Upper lobe of left lung (tissue), 6 donors: ENCODE measurements at places on chromosomes 3 and 15. TPM values are rescaled to one million over a fixed set of nuclear protein-coding genes. Genes with fewer than 3 reads are reported as not detected.

DNA sequence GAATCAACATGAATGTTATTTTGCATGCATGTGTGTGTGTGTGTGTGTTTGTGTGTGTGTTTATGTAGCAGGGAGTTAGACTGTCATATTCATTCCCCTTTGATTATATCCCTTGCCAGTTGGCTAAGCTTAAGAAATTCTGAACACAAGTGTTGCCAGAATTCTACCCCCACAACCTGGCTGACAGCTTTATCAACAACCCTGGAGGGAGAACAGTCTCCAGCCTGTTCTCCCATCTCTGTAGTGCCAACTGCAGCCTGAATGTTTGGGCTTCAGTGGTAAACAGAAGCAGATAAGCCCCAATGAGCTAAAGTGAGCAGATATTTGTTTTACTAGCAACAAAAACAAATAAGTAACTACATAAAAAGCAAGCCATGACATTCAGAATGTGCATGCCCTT lies 162.6 kb upstream of the ABI3BP start:
- DNase-seq: no peak

DNA sequence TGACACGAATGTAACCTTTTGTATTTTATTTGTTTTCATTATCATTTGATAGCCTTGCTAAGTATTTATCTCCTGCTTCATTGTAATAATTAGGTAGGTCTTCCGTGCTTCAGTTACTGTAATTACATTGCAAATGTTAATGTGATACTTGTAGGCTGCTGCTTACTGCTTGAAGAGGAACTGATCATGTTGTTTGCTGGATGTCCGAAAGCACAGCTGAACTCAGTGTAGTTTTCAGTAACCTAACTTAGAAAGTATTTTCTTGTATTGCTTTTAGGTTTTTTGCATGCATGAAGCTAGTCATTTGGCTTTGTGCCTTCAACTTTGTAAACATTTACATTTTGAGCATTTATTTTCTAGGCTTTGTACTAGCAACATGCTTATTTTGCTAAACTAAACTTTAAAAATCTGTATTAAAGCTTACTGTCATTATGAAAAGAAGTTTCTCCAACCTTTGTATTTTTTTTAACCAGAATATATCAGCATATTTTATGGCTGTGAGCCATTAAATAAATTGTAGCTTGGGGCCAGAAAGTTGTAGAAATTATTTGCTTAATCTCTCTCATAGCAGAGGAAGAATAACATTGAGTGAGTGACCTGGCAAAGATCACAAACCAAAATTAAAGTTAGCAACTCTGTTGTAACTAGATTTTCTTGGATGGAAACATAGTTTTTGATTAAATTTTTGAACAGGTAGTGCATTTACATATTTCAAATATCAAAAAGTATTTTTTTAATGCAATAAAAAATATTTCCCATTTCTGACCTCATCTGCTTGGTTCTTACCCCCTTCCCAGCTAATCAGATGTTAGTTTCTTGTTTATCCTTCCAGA lies 30.7 kb downstream of the SACM1L start:
- DNase-seq: no peak

- no peak for DNase-seq
These were observed 180.9 kb downstream of the SUCNR1 start for GRCh38 chr3:152054315-152054714.

GRCh38 chr3:53863145-53863544 lies 16.8 kb downstream of the IL17RB start:
- no peak for DNase-seq

DNA sequence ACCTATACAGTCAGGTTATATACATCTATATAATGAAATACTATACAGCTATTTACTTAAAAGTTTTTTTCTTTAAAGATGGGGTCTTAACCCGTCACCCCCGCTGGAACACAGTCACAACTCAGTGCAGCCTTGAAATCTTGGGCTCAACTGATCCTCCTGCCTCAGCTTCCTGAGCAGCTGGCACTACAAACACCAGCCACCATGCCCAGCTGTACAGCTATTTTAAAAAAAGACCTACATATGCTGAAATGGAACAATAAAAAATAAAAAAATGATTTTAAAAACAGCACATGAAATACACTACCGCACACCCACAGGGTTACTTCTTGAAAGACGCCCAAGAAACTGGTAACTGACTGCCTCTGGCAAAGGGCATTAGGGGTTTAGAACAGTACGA lies 3.8 kb downstream of the NCBP2 start:
- no peak for DNase-seq

GRCh38 chr3:177213801-177214535 lies 16.7 kb upstream of the TBL1XR1 start:
- DNase-seq: no peak

DNA sequence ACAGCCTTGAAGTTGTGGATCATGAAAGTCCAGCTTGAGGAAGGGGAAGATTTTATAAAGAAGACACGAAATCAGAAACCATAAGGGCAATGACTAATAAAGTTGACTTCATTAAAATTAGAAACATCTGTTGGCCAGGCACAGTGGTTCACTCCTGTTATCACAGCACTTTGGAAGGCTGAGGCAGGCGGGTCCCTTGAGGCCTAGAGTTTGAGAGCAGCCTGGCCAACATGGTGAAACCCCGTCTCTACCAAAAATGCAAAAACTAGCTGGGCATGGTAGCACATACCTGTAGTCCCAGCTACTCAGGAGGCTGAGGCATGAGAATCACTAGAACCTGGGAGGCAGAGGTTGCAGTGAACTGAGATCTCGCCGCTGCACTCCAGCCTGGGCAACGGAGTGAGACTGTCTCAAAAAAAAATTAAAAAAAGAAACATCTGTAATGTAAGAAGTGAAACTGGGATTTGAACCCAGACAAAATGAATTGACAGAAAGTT lies 7.9 kb upstream of the UBXN7 start:
- DNase-seq: no peak

- DNase-seq: no peak
These were observed 24.1 kb upstream of the MRPS22 start for GRCh38 chr3:139319428-139320402.

GRCh38 chr3:36097209-36097608 lies 283.1 kb upstream of the STAC start:
- DNase-seq: no peak

DNA sequence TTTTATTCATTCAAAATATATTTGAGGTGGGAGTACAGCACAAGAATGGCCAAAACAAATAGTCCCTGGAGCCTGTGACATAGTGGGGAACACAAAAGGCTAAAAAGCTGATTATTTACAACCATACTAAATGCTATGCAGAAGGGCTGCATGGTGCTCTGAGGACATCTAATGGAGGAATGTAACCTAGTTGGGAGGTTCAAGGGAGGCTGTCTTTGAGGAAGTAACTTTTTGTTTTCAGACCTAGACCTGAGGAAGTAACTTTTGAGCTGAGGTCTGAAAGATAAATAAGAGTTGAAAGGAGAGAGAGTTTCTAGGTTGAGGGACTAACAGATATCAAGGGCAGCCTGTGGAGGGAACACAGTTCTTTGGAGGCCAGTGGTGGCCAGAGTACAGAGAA lies 34.8 kb upstream of the RASA2 start:
- no peak for DNase-seq

DNA sequence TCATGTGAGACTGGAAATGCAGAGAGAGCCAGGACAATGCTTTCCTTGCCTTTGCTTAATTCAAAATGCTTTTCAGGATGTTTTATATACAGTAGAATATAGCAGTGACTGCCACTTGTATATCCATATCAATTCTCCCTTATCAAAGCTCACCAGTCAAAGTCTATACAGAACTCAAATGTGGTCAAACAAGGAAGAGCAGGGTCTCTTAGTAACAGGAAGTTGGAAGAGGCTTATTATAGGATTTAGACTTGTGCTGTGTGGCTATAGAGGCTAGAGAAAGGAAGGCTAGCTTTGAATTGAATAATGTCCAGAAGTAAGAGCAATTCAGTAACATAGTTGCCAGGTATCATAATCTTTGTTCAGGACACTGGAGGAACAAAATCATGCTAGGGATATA lies 4.4 kb upstream of the SI start:
- no peak for DNase-seq

DNA sequence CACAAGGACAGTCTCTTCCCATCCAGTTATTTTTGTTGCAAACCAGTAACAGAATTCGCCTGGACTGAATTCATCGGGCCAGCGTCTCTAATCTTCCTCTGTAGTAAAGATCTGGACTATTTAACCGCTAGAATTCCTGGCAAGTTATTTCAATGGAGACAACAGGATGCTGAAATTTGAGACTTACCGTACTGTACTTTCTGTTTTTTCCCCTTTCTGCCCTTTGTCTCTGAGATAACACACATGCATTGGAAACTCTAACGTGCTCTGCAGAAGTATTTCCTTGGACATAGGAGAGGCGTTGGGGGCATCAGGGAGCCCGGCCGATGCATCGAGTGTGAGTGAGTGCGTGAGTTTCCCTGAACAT lies 61.5 kb downstream of the ASB7 start:
- no peak for DNase-seq

- peak; percentile 25 for DNase-seq
These were observed 99.5 kb upstream of the FOXB1 start for GRCh38 chr15:59904450-59905135.

DNA sequence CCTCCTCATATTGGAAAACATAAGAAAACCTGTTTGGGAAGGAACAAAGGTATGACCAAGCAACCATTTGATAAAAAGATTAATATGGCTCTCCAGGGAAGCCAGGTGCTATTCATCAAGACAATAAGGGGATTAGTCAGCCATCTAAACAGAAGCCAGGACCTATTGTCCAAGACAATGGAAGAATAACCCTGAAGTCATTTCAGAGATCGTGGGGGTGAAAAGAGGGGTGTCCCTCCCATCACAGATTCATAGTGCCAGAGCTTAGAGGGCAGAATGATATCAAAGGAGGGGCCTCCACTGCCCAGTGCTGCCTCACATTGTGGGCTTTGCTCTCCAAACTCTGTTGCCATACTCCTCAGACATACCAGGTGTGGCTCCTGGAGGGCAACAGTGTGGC lies 73.5 kb downstream of the DAPK2 start:
- DNase-seq: no peak

DNA sequence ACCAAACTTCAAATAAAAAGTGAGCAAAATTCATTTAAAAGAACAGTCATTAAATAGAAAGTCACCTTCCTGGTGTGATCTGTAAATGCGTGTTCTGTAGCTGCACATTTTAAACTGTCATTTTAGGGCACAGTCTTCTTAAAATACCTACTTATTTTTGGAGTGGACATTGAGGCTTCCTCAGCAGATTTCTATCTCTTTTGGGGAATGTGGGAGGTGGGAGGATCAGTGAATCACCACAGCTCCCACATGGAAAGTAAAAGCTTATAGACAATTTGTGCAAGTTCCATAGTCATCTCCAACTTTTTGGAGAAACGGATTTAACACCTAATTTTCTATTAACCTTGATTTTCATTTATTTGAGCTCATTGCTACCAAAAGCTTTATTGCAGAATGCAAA lies 21.0 kb upstream of the MOBP start:
- no peak for DNase-seq

GRCh38 chr3:10726787-10727186 lies 89.2 kb upstream of the SLC6A11 start:
- DNase-seq: no peak

DNA sequence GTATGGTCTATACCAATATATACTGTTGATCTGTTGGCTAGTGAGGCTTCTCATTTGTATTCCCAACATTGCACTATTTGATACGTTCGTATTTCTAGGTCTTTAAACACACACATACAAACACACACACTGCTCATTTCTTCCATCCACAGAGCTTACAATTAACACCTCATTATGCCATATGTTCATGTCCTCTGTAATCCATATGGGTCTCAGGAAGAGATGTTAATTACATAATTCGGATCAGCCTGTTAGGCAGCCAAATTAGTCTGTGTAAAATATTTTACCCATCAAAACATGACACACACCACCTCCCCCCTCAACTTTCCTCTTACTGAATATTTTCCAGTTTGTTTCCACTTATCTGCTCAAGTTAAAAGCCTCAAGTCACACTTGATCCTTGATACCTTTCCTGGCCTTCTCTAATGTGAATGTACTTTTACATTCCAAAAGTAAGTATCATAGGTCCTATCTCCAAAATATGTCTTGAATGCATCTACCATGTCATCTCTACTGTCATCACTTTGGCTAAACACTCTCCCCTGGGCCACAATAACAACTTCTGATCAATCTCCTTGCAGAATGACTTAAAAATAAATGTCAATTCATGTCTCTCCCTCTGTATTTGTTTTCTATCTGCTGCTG lies 28.2 kb downstream of the EOGT start:
- DNase-seq: no peak

DNA sequence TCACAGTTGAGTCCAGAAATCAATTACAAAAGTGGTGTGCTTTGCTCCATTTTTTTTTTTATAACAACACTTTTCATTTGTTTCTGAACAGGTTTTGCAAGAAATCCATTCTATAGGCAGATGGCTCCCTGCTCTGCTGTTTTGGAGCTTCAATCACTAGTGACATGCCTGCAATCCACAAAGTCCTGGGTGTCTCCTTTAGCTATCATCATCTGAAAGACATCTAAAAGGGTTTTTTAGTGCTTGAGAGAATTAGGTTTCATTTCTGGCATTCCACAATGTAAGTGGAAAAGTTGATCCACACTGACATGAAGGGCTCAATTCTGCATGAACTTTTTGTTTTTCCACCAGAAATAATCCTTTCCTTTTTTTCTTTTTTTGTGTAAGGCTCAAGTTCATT lies 24.0 kb upstream of the MEIS2 start:
- DNase-seq: no peak

GRCh38 chr3:73576999-73577461 lies 47.7 kb downstream of the PDZRN3 start:
- no peak for DNase-seq

The THBS1 gene
- 495 TPM for total RNA-seq

The TTBK2 gene
- total RNA-seq: 8.2 TPM

The NR2E3 gene
- total RNA-seq: 2.4 TPM

The COL6A6 gene
- 10.1 TPM for total RNA-seq

The UBA7 gene
- 58.8 TPM for total RNA-seq

The TMEM207 gene
- total RNA-seq: not detected

The B3GNT5 gene
- 15.7 TPM for total RNA-seq

The PPP1R14D gene
- not detected for total RNA-seq

The WDR93 gene
- total RNA-seq: 0.31 TPM

The MME gene
- total RNA-seq: 61.4 TPM

The ZNF770 gene
- total RNA-seq: 23.6 TPM

The GRIP2 gene
- 1.0 TPM for total RNA-seq
